ENCODE measurements at places on chromosomes 2 and 18.

DNA sequence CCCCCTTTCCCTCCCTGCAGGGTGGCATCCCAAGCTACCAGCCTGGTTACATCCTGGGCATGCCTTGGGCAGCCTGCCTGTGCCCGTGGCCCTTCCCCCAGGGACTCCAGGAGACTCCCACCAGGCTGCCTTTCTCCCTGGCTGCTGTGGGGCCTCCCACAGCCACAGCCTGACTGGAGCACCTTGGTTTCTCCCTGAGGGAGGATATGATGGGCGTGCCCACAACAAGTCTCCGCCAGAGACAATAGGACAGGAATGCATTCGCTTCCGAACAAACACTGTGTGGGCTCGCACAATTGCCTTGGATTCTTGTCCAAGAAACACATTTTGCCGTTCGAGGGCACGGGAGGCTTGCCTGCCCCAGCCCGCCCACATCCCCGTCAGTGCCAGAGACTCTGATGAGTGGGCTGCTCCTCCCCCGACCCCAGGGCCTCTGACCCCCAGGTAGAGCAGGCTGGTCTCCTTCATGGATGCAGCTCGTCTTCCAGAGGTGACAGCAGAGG is 102.1 kb downstream of the SMAD7 start:
- no peak for DNase-seq

DNA sequence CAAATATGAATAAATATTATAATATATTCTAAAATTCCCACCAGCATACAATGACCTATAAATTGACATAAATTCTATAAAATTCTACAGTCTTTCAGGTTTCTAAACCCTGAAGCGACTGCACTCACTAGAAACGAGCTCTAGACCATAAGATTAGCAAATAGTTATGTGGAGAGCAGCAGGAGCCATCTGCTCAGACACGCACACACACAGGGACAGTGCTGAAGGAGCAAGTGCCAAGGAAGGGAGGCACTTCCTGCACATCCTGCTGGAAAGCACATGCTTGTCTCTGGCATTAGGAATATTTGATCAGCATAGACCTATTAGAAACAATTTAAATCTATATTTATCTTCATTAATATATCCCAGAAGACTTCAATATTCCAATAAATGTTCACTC is 713.9 kb upstream of the CDH2 start:
- DNase-seq, result no peak

- no peak for DNase-seq
These were observed 19.8 kb downstream of the CCT7 start for GRCh38 chr2:73253901-73254300.

DNA sequence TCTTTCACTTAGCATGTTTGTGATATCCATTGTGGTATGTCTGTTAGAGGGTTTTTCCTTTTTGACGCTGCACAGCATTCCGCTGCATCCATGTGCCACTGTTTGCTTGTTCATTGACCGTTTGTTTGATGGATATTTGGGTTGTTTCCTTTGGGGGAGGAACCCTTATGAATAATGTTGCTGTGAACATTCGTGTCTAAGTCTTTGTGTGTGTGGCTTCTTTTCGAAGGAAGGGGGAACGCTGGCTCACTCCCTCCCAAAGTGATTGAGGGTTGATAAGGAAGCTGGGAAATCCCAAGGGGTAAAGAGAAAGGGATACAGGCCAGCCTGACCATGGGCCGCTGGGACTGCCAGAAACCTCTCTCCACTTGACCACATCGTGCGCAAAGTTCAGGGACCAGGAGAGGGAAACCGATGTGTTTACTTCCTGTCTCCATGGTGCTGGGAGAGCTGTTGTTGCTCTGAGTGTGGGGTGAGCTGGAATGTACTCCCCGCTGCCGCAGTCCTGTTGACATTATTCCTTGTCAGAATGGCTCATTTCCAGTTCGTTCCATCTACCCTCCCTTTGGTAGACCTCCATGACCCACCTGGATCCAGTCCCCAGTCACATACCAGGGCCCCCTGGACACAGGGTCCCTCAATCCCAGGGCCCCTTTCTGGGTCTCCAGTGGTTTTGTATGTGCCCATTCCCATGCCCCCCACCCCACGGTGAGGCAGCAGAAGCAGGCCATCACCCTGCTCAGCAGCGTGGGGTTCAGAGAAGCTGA is 39.6 kb downstream of the HS1BP3 start:
- DNase-seq, result no peak

DNA sequence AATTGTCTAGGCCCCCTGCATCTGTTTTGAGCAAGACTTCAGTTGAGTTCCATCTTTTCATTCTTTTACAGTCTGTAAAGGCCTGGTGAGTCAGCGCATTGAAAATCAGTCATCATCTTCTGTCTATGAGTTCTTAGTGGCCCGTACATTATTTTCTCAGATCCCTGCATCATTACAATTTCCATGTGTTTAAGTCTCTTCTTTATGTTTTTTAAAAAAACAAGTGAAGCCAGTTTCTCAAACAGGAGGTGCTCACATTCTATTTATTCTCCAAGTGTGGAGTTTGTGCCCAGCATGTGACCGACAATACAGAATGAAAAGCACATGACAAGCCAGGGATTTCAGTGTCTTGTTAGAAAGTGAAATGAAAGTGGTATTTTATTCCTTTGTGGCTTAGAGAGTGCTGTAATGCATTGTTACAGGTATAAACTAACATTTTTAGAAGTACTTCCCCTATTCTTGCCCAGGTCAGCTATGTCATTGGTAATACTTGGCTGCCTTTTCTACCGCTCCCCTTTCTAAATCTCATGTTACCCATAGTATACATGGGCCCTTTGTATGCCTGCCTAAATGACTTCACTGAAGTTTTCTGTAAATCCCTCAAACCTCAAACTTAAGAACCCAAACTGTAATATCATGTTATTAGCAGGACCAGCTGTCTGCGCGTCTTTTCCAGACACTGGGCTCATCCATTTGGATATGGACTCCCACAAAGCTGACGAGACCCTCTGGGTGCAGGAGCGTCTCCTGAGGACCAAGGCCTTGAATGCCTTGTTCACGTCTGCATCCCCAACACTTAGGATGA is 67.6 kb downstream of the FEZ2 start:
- DNase-seq, result no peak
